ENCODE measurements at places on chromosomes 7 and 10. TPM values are rescaled to one million over a fixed set of nuclear protein-coding genes. Genes with fewer than 3 reads are reported as not detected.

DNA sequence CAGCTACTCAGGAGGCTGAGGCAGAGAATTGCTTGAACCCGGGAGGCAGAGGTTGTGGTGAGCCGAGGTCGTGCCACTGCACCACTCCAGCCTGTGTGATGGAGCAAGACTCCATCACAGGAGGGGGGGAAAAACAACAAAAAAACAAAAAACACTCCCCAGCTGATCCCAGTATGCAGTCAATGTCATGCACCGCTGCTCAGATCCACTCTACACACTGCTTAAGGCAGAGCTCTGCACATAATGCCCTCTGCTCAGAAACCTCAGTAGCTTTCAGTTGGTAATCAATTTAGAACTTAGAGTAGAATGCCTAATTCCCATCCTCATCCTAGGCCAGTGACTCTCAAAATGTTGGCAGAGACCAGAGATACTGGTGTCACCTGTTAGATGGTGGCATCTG, 43.9 kb downstream of the PDSS1 start:
- no peak for DNase-seq

GRCh38 chr7:77899516-77899915, 100.9 kb downstream of the PHTF2 start:
- no peak for DNase-seq

The LMOD2 gene
- total RNA-seq = not detected

The HOXA7 gene
- not detected for total RNA-seq

The KMT2C gene
- 60.2 TPM for total RNA-seq

The UPK3B gene
- 3.2 TPM for total RNA-seq

GRCh38 chr7:33979807-33980355, 74.5 kb downstream of the BMPER start:
- no peak for DNase-seq

DNA sequence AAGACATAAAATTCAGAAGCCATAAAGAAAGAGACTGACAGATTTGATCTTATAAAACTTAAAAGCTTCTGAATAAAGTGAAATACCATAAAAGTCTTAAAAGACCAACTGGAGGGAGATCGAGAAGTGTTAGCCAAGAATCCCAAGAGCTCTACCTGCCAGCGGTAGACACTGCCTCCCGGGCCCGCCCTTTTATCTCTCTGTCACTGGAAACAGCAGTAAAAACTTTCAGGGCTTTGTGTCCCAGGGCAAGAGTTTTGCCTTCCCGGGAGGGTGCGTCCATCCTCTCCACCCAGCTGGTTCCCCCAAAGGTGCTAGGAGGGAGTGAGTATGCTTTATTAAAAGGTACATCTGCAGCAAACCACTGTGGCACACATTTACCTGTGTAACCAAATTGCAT, 5.8 kb downstream of the PLA2G12B start:
- no peak for DNase-seq

DNA sequence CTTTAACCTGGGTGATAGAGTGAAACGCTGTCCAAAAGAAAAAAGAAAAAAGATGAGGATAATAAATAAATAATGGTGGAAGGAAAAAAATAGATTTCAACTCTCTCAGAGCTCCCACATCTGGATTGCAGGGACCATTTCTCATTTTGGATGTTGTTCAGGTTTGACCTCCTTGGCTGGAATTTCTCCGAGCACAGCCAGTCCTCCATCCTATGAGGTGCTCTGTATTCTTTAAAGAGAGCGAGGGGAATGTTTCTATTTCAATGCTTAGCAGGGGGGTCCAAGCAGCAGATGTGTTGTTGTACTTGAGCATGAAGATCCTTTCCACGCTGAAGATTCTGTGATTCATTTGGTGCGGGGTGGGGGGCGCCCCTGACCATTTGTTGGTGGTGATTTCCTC, 17.7 kb upstream of the SEPHS1 start:
- DNase-seq = no peak

The TEX47 gene
- not detected for total RNA-seq

DNA sequence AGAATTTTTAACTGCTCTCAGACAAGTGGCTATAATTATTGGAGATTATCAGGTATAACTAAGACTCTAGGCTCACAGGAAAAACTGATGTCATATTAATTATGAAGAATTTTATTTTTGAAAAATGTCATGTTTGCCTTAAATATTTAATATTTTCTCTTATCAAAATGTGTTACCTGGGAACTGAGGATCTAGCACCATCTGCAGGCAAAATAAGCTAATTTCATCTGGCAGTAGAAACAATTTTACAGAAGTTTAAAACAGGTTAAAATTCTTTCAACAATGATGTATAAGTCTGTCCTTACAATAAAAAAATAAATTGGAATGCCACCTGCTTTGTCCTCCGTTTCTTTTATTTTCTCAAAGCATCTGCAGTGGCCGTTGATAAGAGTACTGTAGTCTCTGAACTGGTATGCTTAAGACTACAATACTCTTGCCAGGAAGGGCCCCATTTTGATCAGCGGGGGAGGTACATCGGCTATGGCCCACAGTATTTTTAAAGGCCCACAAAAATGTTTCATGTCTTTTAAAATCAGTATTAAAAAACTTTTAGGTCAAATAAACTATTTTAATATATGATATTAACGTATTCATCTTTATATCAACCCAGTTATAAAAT, 81.3 kb downstream of the VWDE start:
- no peak for DNase-seq

The BMPER gene
- total RNA-seq = not detected

The NSMCE4A gene
- total RNA-seq = 65.2 TPM
